ENCODE measurements at places on chromosomes 6 and 20.
A peak's percentile ranks its signal among the peaks of the same experiment; 100 is the strongest.

GRCh38 chr6:143111443-143111842 is 50.8 kb downstream of the AIG1 start:
- DNase-seq: no peak

GRCh38 chr20:36836591-36837269 is 39.2 kb upstream of the TLDC2 start:
- peak; percentile 53 for DNase-seq

DNA sequence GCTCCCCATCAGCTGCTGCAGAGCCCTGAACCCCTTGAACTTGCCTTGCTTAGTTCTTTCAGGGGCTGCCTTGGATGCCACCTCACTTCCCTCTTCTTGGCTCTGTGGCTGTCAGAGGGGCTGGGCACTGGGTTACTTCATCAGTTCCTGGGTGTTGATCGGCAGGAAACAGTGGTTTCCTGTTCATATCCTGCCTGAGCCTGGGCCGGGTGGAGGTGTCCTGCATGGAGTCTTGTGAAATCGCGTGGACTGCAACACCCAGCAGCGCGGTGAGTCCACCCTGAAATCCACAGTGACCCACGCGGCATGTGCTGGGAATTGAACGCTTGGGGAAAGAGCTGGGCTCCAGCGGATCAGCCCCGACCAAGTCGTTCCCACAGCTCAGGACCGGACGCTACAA is 97.5 kb downstream of the CDH26 start:
- DNase-seq: no peak

- DNase-seq: no peak
Measured at GRCh38 chr20:6525447-6526303, 241.8 kb upstream of the BMP2 start.

DNA sequence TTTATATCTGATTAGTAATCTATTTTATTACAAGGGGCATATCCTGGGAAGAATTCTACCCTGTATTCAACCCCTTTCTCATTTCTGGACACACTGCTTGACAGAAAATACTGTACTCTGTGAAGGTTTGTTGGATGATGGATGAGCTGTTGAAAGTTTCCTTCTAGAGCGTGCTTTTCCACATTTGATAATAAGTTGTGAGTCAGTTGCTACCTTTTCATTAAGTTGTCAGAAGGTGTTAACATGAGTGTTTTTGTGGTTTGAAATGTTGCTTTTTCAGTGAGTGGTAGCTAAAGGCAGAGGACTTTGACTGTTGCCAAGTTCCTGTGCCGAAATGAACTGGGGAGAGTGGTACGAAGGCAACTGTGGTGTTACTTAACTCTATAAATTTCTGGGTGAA is 3.9 kb upstream of the ECI2 start:
- no peak for DNase-seq

DNA sequence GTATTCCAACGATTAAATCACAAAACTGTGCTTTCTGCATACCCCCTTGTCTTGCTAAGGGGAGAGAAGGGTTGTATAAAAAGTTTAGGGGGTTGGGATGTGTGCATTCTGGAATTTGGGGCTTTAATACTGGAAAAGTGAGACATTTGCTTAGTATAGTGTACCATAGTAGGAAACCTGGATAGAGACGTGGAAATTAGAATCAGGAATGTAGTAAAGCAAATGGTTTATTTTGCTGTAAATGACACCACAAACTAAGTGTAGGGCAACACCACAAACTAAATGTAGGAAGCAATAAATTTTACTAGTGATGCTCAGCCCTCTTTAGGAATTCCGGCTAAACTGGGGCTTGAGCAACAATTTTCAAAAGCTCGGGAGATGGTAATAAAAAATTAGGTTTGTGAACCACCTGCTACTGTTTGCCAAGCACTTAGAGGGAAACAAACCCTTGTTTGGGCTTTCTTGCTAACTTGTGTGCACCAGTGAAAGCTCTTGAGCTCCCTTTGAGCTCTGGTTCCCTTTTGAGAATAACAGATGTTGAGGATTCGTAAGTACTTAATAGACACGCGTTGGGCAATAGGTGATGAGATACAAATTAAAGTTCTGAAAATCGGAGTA is 13.8 kb downstream of the BRD2 start:
- DNase-seq: peak; percentile 74

- no peak for DNase-seq
Measured at GRCh38 chr20:23484081-23484480, 6.8 kb upstream of the CST8 start.

GRCh38 chr20:51698252-51698651 is 69.9 kb downstream of the ATP9A start:
- no peak for DNase-seq

- no peak for DNase-seq
Measured at GRCh38 chr6:100117680-100118079, 123.7 kb upstream of the MCHR2 start.

DNA sequence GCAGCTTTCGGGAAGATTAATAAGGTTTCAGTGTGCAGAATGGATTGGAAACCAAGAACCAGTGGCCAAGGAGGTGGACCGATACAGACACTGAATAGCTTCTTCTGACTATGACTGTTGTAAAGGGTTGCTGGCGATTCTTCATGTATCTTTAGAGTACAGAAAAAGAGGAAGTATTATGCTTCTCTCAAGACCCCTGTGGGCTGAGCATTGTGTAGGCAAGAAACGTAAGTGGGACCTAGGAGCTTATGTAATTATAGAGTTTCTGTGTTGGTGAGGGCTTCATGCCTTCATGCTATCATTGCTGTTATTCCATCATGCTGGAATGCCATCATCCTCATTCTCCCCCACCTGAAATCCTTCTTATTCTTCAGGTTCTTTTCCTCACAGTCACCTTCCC is 105.4 kb upstream of the AKIRIN2 start:
- DNase-seq: no peak

DNA sequence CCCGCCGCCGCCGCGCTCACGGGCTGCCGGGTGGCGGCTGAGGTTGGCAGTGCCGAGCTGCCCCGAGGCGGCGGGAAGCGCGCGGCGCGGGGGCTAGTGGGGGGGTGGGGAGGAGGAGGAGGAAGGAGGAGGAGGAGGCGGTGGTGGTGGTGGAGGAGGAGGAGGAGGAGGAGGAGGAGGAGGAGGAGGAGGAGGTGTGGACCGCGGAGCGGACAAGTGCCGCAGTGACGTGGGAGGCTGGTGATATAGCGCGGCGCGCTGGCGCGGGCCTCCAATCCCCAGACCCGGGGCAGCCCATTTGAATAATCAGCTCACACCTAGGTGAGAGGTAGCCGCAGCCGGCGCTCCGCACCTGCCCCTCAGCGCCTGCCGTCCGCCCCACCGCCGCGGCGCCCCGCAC is at the start of gene FOXA2:
Gene FOXA2, minus strand, starts transcription at position 51 of the 400 bp plus-strand sequence. CDS start 294 bp downstream, outside the sequence.
- DNase-seq: peak; percentile 97

DNA sequence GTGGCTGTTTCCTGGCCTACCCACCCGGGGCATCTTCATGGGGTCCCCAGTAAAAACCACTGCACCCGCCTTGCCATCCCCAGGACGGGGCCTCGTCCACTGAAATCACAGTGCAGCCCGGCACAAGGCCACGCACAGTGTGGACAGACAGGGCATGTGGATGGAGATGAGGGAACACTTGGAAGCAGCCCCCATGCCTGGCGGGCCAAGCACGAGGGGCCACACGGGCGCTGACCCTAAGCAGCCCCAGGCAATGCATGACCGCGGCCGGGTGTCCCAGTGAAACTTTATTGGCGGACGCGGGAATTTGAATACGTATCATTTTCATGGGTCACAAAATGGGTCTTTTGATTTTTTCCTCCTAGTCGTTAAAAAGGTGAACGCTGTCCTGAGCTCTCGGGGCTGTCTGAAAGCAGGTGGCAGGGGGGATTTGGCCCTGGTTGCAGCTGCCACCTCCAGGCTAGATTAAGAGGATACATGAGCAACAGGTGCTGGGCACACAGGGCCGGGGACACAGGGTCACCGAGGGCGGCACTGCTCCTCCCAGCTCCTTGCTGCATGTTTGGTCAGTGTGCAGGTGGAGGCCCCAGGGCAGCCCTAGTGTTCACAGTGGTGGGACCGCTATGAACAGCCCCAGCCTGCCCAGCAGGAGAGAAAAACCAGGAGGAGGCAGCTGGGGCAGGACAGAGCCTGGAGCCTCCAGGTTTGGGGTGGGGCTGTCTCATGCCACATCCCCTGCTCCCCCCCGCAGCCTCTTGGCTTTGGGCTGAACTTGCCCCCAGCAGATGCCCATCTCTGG is 74.9 kb upstream of the SLCO4A1 start:
- no peak for DNase-seq

DNA sequence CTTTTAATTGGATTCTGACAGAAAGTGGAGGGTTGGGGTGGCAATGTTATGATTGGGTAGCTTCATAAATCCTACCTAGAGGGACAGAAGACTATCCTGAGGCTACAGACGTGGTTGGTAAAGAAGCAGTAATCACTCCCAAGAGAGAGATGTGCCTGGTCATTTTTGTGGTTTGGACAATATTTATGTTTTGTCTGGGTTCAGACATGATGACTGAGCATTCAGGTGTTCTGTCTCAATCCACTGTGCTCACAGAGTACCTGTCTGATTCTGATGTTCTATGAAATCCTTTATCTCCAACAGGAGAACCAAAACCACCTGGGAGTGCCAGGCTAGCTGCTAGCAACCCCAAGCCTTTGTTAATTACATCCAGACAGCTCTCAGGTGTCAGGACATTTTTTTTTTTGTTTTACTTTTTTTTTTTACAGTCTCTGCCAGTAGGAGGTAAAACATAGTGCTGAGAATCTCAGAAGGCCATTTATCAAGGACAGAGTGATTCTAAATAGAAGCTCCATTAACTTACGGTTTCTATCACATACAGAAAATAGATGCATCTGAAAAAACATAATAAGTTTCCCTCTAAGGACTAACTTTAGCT is 1.6 kb upstream of the HLA-DQA1 start:
- no peak for DNase-seq
